NCI-H1930 (cell line): ENCODE measurements at places on chromosomes 13 and 19.

GRCh38 chr13:113949546-113949945 is 24.3 kb downstream of the C13orf46 start:
- no peak for DNase-seq

- no peak for DNase-seq
Observed at GRCh38 chr19:703329-703650, 5.4 kb upstream of the PALM start.

GRCh38 chr19:45402298-45403061 is 2.4 kb downstream of the PPP1R13L start:
- no peak for DNase-seq

DNA sequence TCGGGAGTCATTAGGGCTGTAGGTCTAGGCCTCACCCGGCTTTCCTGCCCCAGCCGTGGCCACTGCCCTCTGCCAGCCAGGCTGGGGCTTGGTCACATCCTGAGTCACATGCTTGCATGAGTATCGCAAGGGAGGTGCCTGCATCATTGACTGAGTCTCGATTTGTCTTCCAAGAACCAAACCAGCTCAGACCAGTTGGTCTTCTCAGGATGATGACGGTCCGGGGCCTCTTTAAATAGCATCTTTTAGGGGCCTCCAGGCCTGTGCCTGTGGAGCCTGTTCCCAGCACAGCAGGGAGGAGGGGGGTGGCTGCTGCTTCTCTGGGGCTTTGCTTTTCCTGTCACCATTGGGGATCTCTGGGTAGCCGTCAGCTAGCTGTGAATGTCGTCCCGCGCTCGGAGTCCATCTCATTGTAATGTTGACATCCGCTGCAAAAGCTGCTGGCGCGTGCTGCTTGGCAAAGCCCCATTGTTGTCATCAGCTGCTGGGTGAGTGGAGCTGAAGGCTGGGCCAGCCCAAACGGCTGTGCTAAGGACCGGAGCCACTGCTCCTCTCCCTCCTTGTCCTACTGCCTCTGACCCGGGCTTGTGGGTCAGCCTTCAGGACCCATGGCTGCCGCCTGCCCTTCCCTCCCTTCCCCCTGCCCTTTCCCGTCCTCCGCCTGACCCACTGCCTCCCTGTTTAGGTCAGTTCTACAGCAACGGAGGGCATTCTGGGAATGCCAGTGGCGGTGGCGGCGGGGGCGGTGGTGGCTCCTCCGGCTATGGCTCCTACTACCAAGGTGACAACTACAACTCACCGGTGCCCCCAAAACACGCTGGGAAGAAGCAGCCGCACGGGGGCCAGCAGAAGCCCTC is 14.3 kb upstream of the QTRT1 start:
- no peak for DNase-seq

DNA sequence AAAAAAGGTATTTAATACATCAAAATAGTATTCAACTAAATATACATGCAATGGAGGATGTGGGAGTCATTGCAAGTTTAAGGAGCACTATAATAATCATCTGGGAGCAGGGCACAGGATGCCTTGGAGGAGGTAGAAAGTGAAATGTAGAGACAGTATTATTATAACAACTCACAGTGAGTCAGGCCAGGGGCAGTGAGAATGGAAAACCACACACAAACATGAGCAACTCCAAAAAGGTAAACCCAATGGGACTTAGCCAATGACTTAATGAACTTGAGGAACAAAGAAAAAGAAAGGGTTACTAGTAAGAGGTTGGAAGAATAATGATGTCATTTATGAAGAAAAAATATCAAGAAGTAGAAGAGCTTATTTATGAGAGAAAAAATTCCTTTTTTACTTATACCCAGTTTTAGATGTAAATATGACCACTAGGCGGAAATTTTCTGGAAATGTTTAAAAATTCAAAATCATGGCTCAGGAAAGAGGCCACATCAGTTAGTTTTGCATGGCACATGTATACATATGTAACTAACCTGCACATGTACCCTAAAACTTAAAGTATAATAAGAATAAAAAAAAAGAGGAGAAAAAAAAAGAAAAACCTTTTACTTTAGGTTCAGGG is 389.3 kb downstream of the SUCLA2 start:
- no peak for DNase-seq

- DNase-seq, result peak; percentile 96
Observed at GRCh38 chr19:37007587-37008220, 70.5 kb upstream of the ZNF420 start.

DNA sequence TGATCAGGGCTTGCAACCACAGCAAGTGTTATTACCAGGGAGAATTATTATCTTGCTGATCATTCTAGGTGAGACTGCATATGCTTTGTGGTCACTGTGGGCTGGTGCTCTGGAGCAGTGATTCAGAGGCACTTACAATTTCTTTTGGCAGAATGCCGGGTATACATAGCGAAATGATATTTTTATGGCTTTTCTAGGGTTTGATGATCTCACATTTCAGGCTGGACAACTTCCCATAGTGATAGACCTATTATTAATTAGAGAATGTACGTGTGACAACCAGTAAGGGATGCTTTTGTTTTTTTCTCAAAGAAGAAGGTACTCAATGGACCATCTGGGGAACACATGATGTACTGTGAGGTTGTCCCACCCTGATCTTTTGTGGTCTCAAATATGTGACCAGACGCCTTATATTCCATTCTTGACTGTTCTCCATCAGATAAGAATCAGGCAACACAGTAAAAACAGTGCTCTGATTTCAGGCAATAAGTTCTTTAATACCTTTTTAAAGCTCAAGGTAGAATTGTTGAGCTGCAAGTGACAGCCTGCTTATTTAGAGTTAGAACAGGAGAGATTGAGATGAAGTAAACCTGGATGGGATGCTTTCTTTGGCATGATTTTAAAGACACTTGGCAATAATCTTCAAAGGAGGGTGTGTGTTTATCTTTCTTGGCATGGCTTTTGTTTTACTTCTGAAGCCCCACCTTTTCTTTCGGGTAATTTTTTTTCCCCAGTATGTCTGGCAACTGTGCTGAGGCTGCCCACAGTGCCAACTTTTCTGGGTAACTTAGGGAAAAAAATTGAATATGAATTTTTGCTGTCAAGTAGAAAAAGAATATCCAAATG is 27.4 kb upstream of the SCEL start:
- DNase-seq, result no peak

DNA sequence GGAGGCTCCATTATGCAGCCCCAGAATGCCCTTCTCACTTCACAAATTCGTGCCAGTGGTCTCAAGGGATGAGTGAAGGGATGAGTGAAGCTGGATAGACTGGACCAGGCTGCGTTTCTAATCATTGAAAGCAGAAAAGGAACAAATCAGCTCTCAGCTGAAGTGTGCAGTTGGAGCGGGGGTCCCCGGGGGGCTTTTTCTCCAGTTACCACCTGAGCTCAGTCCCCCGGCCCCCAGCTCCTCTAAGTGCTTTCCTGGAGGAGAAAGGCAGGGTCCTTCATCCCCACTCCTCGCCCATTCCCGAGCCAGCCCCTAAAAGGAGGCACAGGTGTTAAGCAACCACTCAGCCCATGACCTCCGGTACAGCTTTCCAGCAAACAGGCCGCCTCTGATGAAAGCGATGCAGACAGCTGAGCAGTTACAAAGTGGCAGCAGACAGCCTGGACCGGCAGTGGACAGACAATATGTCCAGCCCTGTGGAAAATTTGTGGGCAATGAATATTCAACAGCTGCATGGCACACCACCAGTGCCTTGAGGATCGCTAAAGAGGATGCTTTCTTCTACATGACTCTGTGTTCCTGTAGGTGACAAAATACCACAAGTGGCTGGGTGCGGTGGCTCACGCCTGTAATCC is 110.7 kb upstream of the UBL3 start:
- DNase-seq, result no peak
